ENCODE measurements at places on chromosomes 5 and 9.

DNA sequence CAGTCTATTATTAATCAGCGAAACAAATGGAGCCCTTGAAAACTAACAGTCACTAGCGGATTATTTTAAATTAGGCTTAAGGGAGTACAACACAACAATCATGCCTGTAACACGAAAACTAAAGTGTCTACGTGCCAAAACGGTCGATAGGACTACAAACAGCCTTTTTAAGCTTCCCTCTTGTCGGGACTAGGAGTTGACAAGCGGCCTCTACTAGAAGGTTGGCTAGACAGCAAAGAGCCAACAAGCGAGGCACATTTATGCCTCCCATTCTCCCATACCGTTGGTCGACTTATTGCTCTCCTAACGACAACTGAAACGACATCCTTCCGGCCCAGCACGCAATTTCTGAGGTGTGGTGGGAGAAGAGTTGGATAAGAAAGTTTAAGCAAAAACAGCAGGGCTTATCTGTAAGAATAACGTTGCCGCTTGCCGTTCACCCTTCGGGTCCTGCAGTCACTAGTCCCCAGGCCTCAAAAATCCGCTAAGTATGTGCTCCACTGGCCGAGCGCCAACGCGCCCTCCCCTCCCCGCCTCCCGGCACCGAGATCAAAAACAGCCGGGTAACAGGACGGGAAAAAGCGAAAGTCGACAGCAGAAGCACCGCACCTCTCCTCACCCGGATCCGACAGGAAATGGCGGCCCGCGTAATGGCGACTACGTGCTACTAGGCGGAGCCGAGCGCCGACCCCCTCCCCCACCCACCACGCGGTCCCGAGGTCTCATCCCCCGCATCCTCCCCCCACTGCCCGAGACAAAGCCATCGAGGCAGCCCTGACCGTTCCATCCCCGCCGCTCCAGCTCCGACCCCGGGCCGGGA lies 813 bp downstream of the HNRNPK start:
- DNase-seq: peak; percentile 84

GRCh38 chr5:42387563-42387962 lies 35.7 kb upstream of the GHR start:
- no peak for DNase-seq

- no peak for DNase-seq
Observed at GRCh38 chr9:109487247-109487646, 10.9 kb downstream of the PTPN3 start.

DNA sequence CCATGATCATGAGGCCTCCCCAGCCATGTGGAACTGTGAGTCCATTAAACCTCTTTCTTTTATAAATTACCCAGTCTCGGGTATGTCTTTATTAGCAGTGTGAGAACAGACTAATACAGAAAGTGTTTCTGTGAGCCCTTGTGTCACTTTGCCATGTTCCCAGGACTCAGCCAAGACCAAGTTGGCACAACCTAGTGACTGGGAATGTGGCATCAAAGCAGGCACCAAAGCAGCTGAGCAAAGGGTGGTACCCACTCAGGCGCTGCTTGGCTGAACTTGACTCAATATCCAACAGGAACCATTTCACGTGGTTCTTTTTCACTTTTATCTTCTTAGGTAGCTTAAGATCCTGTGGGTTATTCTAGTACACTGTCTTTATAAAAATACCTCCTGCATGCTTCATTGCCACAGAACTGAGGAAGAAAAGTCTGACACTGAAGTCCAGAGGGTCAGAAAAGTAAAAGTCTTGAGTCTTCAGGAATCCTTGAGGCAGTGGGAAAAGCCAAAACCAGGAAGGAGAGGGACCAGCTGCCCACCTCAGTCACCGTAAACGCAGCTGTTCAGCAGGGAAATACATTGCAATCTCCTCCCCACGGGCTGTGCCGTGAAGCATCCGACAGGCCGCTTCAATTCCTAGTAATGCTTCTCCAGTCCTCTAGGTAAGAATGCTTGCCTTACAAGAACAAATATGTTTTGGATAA lies 90.5 kb upstream of the RETREG1 start:
- no peak for DNase-seq

GRCh38 chr5:171681677-171682076 lies 103.9 kb upstream of the SMIM23 start:
- DNase-seq: no peak

DNA sequence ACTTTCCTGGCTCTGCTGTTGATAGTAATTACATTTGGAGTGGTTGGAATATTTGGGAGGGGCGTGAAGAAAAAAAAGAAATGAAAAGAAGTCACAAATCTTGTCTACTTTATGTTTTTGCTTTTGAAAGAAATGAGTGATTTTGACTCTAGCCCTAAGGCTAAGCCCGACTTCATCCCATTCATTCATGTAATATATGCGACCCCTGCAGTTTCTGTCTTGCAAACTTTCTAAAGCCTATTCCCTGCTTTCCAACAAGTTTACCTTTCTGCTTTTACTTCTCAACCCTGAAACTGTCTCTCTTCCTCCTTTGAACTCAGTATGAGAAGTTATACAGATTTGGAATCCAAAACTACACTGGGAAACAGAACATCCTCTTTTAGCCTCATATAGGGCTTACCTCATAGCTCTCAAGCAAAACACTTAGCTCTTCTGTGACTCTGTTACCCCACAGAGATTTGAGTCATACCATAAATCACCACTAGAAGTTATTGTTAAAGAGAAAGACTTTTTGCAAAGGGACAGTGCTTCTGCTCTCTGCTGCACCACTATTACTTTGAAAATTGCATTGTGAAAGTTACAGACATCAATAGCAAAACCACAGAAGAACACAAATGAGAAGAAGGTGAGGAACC lies 1.6 kb downstream of the CFAP95 start:
- no peak for DNase-seq

- no peak for DNase-seq
Observed at GRCh38 chr5:60488466-60489130, 211.4 kb downstream of the DEPDC1B start.

DNA sequence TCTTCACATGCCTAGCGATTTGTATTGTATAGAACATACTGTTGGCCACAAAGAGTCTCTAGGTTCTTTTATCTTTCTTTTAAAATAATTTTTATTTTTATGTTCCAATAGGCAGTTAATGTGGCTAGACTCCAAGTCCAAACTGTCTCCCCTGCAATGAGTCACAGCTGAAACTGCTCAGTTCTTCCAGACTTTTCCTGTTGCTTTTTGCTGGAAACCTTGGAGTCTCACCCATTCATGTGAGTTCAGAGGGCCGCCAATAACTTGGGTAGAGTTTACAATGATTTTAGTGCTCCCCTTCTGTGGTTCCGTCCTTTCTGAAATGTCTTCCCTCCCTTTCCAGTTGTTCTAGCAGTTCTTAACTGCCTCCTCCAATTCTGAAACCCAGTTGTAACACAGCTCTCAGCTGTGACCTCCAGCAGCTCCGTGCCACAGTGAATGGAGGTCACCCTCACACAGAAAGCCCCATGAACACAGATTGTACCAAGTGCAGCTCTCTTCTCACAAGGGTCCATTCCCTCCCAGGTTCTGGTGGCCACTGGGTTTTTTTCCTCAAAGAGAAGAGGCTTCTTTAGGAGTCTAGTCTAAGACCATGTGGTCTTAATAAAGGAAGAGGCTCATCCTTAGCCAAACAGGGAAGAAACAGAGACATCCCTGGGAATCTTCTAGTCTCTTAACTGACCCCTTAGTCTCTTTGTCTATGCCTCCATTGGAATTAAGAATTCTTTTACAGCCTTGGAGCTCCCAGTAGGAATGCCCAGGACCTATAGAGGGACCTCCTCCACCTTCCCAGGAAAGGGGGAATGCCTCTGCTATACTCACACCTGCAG lies 198.5 kb downstream of the SPOCK1 start:
- no peak for DNase-seq

- DNase-seq: no peak
Observed at GRCh38 chr9:128629136-128629535, 27.5 kb downstream of the DYNC2I2 start.

GRCh38 chr9:109831998-109832658 lies 52.1 kb downstream of the PALM2AKAP2 start:
- DNase-seq: no peak

DNA sequence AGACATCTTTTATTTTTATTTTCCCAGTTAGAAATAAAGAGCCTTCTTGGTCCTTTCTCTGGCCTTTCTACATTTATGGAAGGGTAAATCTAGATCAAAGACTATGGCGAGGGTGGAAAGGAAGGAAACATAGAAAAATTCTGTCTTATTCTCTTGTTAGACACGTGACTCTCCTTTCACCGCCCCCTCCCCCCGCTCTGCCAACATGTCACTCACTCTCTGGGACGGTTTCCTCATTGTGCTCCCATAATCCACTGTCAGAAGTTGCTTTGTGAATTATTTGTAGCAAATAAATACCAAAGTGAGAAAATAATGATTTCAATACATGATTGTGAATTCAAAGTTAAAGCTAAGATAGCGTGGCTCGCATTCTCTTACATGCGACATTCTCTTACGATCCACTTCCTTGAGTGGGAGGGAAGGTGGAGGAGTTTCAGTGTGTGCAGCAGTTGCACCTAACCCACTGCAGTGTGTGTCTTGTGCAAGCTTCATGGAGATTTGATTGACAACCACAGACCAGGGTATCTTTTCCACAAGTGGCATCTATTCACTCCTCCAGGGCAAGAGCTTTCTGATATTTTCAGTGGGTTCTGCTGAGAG lies 423.0 kb upstream of the KIF2A start:
- DNase-seq: no peak

GRCh38 chr5:13987843-13988464 lies 43.5 kb upstream of the DNAH5 start:
- DNase-seq: no peak

DNA sequence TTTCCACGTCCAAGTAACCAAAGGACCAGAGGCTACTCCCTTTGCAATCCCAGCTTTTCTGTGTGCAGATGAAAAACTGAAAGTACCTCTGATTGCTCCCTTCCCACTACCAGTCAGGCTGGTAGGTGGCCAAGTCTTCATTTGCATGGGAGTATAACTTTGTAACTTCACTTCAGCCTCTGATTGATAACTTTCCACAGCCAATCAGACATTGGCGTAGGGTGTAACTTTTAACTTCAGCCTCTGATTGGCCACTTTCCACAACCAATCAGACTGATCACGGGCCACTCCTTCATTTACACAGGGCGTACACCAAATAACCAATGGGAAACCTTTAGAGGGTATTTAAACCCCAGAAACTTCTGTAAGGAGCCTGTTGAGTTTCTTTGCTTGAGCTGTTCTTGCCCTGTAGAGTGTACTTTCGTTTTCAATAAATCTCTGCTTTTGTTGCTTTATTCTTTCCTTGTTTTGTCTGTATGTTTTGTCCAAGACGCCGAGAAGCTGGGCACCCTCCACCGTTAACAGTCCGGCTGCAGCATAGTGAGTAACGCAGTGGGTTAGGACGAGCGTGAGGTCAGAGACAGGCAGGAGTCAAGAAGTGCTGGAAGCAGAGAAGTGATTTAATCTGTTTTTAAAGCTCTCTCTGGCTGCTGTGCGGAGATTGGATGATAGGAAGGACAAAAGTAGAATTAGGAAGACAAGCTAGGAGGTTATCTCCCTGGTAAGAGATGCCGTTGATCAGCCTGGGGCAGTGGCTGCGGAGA lies 3.5 kb upstream of the EXOSC2 start:
- DNase-seq: no peak

DNA sequence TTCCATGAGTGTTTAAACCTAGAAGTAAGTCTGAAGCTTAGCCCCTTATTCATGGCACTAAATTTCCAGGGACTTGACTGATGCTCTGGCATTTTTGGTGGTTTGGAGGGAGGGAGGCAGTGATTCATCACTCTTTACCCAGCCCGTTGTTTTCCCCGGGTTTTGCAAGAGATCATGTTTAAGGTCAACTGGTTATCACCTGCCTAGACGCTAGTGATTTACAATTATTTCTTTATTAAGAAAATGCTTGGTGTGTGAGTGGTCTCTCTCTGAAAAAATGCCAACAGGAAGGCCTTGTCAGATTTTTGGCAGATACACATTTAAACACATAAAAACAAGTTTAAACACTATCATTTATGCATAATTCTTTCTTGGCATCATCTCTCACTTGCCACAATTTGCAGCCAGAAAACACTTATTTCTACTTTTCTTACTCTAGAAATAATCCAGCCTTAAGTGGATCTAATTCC lies 737.9 kb upstream of the ZNF608 start:
- DNase-seq: no peak

DNA sequence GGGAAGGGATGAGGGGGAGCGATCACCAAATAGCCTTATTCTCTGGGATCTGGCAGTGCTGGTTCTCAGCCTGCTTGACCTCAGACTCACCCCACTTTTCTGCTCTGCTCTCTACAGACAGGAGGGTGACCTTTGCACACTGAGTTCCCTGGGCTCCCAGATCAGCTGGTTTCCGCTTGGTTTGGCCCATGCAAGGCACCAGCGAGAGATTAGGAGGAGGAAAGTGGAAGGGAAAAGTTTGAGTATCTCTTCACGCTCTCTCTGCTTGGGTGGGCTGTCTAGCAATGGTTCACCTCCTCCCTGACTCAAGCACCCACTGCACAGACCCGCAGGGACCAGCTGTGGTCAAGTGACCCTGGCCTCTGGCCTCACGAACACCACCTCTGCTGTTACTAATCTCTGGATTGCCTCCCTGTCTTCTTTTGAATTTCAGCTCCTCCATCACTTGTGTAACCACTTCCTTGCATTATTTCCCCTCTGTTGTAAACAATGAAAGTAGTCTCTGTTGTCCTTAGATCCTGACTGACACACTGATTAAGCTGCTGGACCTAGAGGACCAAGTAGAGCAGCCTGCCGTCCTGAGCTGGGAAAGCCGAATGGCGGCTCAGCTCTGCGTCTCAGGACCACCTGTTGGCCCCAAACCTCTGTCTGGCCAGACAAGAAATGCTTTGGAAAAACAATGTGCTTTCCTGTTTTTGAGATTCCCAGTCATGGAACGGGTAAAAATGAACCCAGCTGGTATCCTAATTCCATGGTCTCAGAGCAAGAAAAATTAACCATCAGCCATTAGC lies 186.6 kb downstream of the CRB2 start:
- DNase-seq: no peak

GRCh38 chr5:135095871-135096270 lies 61.8 kb upstream of the PITX1 start:
- DNase-seq: no peak

- no peak for DNase-seq
Observed at GRCh38 chr9:112750764-112751055, 150 bp downstream of the SNX30 start.

DNA sequence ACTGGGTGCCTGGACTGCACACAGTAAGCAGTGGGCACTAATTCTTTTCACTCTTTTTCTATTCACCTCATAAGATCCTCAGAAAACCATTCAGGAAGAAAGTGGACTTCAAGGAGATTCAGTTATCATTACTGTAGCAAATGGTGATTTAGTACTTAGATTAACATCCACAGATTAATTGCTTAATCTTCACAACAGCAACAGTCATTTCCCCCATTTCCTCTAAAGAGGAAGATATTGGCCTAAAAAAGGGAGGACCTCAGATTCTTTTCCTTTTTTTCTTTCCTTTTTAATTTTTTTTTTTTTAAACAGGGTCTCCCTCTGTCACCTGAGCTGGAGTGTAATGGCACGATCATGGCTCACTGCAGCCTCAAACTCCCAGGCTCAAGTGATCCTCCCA lies 64.4 kb downstream of the AUH start:
- DNase-seq: no peak

GRCh38 chr5:1037671-1038416 lies 29.2 kb downstream of the NKD2 start:
- DNase-seq: no peak

- DNase-seq: no peak
Observed at GRCh38 chr9:8871796-8872445, 1072.3 kb upstream of the DMAC1 start.

- no peak for DNase-seq
Observed at GRCh38 chr5:14447958-14448911, 133.4 kb upstream of the OTULINL start.

- DNase-seq: no peak
Observed at GRCh38 chr5:160333721-160334120, 21.4 kb upstream of the CCNJL start.
